ENCODE measurements at places on chromosomes 2 and 18.

DNA sequence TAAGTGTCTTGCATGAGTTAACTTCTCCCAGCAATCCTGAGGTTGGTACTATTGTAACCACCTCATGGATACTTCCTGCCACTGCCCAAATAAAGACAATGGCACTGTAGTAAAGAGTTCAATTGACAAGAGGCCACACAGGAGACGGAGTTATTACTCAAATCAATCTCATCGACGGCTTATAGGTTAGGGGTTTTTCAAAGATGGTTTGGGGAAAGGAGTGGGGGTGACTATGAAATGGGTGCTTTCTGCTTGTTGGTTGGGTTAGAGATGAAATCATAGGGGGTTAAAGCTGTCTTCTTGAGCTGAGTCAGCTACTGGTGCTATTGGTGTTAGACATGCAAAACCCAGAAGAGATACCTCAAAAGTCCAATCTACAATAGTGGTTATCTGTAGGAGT, 1258.0 kb upstream of the ZEB2 start:
- DNase-seq = no peak

DNA sequence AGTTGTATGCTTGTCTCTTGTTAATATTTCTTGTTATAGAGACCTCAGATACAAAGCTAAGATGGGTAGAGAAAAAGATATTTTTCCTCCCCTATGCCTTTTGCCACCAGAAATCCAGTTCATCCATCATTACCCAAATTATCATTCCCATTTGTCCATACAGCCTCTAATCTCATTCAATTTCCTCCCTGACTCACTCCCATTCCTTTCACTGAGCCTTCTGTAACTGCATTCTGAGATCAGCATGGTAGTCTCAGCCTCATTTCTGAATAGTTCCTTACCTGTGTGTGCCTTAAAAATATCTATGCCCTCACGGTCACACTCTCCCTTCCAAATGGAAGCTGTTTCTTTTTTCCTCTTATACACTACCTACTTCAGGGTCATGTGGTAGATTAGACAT, 15.7 kb upstream of the PIK3C3 start:
- no peak for DNase-seq

DNA sequence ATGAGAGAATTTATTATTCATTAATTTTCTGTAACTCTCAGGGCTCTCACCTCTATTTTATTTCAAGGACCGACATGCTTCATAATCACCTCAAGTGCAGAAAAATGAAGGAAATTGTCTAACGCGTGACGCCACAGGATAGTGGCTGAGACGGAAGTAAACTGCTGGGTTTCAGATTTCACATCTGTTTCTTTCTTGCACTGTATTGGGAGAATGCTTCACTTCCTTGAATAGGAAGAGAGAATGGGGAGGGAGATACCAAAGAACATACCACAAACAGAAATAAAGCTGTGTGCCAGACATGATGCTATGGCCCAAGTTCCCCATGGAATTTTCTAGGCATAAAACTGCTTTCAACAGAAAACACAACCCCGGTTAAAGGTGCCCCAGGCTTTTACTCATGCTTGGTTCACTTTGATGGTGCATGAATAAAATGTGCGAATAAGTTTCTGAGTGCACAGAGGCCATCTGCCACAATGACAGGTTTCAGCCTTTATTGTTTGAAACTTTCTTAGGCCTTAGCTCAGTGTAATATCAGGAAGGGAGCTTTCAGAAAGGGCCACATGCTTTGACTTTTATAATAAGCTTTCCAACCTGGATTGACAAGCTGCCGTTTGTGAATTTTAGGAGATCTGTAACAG, 1116.4 kb downstream of the SOCS6 start:
- no peak for DNase-seq

GRCh38 chr2:119174993-119175347, 16.4 kb upstream of the C1QL2 start:
- DNase-seq = no peak

- no peak for DNase-seq
Observed at GRCh38 chr18:3874581-3874980, 424.6 kb downstream of the TGIF1 start.

GRCh38 chr18:48028696-48029095, 98.2 kb upstream of the SMAD2 start:
- no peak for DNase-seq

DNA sequence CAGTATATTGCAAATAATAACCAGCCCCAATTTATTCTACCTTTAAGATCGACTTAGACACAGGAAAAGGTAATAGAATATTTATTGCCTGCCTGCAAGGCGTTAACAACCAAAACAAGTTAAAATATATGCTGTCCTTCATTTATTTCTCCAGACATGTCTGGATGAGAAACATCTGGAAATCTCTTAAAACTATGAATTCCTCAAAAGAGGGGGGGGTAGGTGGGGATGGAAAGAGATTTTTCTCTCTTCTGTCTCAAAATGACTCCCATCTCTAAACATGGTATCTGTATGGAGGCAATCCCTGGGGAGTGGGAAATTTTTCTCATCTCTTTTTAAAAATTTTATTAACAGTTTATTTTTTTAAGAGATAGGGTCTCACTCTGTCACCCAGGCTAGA, 113.0 kb downstream of the CDH2 start:
- no peak for DNase-seq

- DNase-seq = no peak
Observed at GRCh38 chr2:196331143-196331542, 159.8 kb upstream of the STK17B start.

DNA sequence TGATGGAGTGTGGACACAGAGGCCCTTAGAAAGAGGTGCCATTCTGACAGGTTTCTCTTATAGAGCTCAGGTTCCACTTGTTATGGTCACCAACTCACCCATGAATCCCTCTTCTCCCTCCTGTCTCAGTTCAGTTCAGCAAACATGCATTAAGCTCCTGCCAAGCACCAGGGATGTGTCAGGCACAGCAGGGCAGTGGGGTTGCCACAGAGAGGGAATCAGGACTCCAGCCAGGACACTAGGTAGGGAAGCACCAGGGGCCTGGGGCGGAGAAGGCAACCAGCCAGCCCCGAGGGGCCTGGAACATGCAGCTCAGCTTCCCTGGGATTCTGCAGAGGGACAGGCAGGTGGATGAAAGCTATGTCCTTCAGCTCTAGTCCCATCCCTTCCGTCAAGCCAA, 44.6 kb downstream of the TOGARAM2 start:
- no peak for DNase-seq

All from neural crest cell (in vitro differentiated cells).